ENCODE measurements at places on chromosomes 12 and 14. TPM values are rescaled to one million over a fixed set of nuclear protein-coding genes. Genes with fewer than 3 reads are reported as not detected.

KCNA5 gene
- not detected for total RNA-seq

PCK2 gene
- total RNA-seq: 68.3 TPM

OR10AD1 gene
- not detected for total RNA-seq

ZCCHC8 gene
- 37.0 TPM for total RNA-seq

AICDA gene
- 0.67 TPM for total RNA-seq

PKP2 gene
- total RNA-seq: 0.07 TPM

HOXC9 gene
- total RNA-seq: not detected

TMEM52B gene
- total RNA-seq: not detected

HECTD1 gene
- total RNA-seq: 135 TPM

APOF gene
- total RNA-seq: not detected

RIC8B gene
- 18.2 TPM for total RNA-seq

ASIC1 gene
- total RNA-seq: 0.17 TPM

KCNH3 gene
- 0.50 TPM for total RNA-seq

PTGES3 gene
- 201 TPM for total RNA-seq

RERGL gene
- not detected for total RNA-seq

KLRB1 gene
- 23.9 TPM for total RNA-seq

TMEM179 gene
- 0.84 TPM for total RNA-seq

SYNDIG1L gene
- total RNA-seq: not detected

GRCh38 chr12:127174881-127175280, 1092.1 kb upstream of the TMEM132C start:
- DNase-seq: no peak

DNA sequence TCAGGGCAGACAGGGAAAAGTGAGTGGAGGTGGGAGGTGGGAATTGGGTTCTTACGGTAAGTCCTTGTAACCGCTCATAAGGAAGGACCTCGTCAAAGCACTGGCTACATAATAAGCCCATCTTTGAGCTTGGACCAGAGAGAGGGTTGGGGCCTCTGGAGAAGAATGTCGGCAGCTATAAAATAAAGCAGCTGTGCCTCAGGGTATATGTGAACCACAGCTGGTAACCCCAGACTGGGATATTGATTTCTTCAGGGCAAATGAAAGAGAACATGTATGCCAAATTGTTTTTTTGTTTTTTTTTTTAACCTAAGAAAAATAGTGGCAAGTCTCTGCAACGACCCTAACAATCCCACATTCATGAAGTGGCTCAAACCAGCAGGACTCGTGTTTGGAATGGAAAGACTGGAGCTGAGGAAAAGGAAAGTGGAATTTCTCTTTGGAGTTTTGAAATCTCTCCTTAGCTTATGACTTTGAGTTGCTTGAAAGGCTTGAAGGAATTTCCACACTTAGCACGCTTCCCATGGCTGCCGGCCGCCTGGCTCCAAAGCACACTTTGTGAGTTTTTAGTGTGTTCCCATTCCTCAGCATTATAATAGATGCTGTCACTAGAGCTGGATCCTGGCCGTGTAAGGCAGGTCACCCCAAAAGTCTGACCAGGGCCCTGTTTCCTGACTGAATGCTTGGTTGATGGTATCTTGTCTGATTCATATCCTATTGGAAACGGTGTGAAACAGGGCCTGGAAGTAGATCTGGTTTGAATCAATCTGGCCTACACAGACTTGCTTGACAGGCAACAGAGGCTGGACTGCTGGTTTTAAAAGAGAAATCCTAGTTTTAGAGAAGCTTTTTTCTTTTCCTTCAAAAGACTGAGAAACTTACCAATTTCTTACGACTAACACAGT, 244.7 kb downstream of the MSRB3 start:
- no peak for DNase-seq

GRCh38 chr14:36579573-36580140, 2.8 kb downstream of the NKX2-8 start:
- DNase-seq: no peak

DNA sequence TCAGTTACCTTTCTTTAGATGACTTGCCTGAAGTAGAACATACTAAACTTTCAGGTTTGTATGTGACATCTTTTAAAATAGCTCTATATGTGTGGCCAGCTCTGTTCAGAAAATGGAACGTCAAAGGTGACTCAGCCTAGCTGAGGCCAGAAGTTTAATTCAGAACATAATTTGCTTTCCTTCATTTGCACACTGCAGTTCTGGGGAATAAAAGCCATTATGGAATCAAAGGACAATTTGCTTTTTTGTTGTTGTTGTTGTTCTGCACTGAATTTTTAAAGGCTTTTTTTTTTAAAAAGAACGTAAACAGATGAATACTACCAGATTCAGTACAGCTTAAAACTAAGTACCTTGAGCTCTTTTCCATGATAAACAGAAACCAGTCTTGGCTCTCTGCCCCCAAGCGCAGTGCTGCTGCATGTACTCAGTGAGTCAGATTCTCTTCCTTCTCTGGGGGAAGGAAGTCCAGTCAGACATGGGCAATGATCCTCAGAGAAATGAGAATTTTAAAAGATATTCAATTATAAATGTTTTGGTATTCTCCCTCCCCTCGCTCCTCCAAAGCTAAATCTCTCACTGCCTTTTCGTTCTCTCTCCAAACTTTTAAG, 644.2 kb downstream of the NOVA1 start:
- DNase-seq: no peak

- DNase-seq: no peak
Measured at GRCh38 chr12:124476011-124476400, 91.4 kb downstream of the NCOR2 start.

GRCh38 chr12:28780096-28780495, 369.0 kb upstream of the FAR2 start:
- no peak for DNase-seq

DNA sequence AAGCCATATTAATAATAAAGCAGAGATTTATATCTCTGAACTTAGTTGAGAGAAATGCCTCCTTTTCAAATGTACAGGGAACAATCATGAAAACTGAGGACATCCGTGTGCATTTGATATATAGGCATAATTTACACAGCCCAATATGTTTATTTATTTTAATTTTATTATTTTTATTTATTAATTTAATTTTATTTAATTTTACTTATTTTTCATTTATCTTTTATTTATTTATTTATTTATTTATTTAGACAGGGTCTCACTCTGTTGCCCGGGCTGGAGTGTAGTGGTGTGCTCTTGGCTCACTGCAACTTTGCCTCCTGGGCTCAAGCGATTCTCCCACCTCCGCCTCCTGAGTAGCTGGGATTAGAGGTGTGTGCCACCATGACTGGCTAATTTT, 8.4 kb downstream of the TCL1A start:
- no peak for DNase-seq

DNA sequence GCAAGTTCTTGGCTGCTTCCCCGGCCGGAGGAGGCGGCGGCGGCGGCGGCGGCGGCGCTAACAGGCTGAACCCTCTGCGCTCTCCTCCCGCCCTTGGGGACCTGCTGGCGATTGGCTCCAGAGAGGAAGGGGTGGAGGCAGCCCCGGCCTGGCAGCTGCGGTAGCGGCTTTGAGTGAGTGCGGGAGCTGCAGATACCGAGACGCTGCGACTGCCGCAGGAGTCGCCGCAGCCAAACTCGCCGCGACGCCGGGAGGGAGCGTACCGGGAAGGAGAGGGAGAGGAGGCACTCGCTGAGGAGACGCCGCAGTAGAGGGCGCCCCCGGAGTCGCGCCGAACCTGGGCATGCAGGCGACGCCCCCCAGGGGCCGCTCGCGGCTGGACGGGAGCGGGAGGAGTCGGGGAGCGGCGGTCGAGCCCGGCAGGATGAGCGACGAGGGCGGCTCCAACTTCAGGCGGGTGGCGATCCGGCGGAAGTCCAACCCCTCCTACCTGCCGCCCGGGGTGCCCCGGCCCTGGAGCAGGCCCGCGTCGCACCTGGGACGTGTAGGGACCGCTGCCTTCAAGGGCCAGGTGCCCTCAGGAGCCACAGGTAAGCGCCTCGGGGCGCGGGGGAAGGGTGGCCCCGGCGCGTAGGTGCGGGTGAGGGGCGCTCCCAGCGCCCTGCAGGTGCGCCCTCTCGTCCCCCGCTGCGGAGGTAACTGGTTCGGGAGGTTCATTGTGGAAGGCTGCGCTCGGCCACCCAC, at the start of gene FGD4:
FGD4 (plus strand) TSS at position 189 of the 744 bp plus-strand sequence.
- peak; percentile 72 for DNase-seq

- DNase-seq: no peak
Measured at GRCh38 chr12:67593041-67593440, 55.5 kb upstream of the DYRK2 start.

- no peak for DNase-seq
Measured at GRCh38 chr14:99094901-99095300, 177.1 kb downstream of the BCL11B start.

DNA sequence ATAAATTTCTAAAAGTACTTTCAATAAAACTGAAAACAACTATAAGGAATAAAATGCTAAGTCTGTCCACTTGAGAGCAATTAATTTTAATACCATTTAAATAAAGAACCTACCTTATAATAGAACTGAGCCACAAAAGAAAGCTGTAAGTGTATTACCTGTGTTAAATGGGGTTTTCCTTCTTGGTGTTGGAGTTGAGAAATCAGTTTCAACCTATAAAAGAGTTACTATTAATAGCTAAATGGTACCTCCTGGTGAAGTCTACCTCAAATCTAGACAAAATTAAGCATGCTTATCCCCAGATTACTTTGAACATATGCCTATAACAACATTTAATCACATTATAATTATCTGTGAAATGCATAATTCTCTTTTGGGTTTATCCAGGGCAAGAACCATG, 48.8 kb downstream of the MIS18BP1 start:
- DNase-seq: no peak

DNA sequence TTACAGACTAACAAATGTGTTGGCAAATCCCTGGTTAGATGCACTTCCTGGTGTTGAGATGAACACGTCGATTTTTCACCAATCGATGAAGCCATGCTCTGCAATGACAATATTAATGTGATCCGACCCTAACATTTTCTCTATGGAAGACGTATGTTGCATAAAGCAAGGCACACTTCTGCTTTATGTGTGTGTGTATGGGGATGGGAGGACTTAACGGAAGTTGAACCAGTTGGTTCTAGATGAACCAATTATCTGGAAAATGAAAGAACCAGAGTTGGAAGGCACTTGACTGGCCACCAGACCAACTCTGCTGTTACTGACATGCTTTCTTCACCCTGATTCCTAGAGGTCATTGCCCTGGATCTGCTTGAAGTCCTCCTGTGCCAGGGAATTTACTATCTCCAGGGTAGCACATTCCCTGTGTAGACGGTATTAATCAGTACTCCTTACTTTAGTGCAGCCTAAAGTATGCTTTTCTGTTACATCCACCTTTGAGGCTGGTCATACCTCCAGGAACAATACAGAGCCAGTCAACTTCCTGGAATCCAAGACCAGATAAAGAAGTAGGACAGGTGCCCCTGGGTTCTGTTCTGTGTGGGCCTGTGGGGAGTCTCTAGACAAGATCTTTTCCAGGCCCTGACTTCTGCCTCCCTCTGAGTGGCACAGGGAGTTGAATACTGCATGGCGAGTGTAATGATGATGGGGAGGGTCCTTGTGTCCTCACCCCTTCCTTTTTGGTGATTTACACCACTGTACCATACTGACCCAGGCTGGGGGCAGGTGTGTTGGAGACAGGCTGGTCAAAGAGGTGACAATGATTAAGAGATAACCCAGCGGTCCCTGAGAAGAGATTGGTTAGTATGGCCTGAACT, 4.1 kb downstream of the SDR39U1 start:
- no peak for DNase-seq

DNA sequence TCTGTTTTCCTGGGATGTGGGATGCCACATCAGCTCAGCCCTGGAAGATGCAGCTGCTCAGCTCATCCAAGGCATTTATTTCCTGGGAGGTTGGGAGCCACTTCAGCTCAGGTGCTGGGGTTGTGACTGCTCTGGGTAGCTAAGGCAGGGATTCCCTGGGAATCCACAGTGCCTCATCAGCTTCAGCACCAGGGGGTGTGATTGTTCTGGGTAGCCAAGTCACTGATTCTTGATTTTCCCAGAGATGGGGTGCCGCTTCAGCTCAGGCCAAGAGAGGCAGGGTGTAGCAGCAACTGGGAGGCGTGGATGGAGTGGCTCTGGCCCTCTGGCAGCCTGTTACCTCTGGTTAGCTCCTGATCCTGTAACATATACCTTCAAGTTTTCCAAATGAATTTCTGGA, 81.3 kb upstream of the PRMT8 start:
- no peak for DNase-seq

GRCh38 chr12:90061809-90062208, 353.2 kb upstream of the ATP2B1 start:
- no peak for DNase-seq

- DNase-seq: no peak
Measured at GRCh38 chr12:3962631-3963483, 89.7 kb upstream of the PARP11 start.

- DNase-seq: no peak
Measured at GRCh38 chr14:57712102-57712501, 153.8 kb downstream of the SLC35F4 start.

DNA sequence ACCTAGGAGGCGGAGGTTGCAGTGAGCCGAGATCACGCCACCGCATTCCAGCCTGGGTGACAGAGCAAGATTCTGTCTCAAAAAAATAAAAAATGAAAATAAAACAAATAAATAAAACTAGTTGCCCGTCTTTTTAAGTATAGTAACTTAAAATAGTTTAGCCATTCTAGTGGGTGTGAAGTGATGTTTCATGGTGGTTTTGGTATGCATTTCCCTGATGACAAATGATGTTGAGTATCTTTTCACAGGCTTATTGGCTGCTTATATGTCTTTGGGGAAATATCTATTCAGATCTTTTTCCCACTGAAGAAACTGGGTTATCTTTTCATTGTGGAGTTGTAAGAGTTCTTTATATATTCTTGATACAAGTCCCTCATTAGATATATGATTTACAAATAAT, 102.4 kb upstream of the METAP2 start:
- DNase-seq: no peak

GRCh38 chr12:80598004-80598606, 109.3 kb upstream of the MYF6 start:
- DNase-seq: no peak

DNA sequence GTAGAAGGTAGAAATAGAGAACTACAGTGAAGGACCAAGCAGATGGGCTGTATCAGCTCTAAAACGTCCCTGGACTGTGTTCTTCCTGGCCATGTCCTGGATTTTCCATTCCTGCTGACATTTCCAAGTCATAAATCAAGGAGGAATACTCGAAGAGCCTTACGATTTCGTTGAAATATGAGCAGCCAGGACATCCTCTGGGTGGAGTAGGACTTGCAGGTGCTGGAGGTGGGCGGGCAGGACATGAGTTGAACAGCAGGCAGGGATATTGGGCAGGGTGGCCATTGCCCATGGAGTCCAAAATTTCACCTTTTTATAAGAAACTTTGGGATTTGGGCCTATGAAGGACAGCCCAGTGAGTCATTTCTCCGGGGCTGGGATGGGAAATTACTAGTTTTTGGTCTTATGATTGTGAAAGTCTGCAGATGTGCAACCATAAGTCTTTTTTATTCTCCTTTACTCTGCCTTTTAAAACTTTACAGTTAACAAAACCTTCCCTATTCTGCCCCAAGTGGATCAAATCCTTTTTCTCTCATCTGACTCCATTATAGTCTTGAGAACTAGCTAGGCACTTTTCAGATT, 88.8 kb downstream of the TMX1 start:
- no peak for DNase-seq

- no peak for DNase-seq
Measured at GRCh38 chr14:74176400-74176793, 62.9 kb upstream of the VSX2 start.

- DNase-seq: no peak
Measured at GRCh38 chr14:60313093-60313492, 64.1 kb downstream of the PPM1A start.

Measured in natural killer cell treated with Interleukin-12 subunit alpha and Interleukin-12 subunit beta and Interleukin-15 and Interleukin-18, amount 100 ng/mL, for 72 hours (primary cell).